Foreskin melanocyte (primary cell): ENCODE measurements at places on chromosomes 3 and 15.

DNA sequence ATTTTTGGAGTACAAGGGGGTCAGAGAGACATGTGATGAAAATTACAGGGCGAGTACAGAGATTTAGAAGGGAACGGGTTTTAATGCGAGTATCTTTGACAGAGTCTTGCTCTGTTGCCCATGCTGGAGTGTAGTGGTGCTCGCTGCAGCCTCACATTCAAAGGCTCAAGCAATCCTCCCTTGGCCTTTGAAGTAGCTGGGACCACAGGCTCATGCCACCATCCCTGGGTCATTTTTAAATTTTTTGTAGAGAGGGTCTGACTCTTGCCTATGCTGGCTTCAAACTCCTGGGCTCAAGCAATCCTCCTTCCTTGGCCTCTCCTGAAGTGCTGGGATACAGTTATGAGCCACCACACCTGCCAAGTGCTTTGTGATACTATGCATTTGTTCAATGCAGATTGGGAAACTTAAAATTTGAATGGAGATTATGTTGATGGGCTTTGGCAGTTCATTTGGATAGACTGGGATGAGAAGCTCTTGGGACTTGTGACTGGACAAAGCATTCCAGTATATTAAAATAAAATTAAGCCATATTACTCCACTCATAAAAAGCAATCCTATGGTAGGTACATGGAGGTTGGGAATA is 4.0 kb upstream of the LMLN start:
- no peak for DNase-seq

GRCh38 chr3:190404715-190405114 is 16.8 kb downstream of the CLDN16 start:
- no peak for DNase-seq

GRCh38 chr15:52184721-52185120 is 6.5 kb downstream of the GNB5 start:
- DNase-seq, result no peak

DNA sequence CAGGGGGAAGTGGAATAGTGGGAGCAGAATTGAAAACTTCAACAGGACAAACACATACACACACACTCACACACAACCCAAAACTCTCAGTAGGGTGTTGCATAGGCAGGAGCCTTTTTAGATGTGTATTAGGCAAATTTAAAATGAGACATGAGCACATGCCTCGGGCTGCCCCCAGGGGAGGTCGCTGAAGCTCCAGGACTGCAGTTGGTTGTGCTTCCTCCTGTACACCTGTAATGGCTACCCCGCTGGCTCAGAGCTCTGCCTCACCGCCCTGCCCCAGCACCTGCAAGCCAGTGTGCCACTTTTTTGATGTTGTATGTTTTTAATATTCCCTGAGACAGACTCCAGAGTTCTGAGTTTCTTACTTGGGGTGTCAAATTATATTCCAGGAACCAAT is 303.4 kb upstream of the NR2E3 start:
- no peak for DNase-seq

GRCh38 chr3:57110214-57110613 is 49.8 kb downstream of the SPATA12 start:
- no peak for DNase-seq

DNA sequence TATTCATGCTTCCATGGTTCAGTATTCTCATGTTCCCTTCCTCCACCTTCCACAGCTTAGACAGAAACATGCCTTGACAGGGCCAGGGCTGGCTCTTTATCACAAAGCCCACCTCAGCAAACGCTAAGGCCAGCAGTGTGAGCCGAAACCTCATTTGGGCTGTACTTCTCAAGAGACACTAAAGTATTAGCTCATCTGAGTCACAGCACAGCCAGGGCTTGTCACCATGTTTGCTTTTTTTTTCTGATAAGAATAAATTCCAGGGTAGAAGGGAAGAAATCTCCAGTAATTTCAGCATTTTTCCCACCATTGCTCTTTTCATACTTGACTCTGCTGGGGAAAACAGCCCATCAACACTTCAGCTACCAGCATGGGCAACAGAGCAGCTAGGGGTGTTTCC is 95.4 kb downstream of the MYLK start:
- no peak for DNase-seq

DNA sequence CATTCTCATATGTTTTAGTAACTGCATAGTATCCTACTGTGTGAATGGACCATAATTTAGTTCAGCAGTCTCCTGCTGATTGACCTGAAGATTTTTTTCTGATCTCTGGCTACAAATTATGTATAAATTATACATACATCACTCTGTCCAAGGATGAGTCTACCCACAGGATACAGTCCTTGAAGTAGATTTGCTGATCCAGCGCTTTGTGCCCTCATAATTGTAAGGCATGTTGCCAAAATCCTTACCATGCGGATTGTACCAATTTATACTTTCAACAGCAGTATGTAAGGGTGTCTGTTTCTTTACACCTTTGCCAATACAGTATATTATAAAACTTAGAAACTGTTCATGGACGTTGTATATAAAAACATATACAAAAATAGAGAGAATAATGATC is 46.5 kb downstream of the ACAA1 start:
- DNase-seq, result no peak

DNA sequence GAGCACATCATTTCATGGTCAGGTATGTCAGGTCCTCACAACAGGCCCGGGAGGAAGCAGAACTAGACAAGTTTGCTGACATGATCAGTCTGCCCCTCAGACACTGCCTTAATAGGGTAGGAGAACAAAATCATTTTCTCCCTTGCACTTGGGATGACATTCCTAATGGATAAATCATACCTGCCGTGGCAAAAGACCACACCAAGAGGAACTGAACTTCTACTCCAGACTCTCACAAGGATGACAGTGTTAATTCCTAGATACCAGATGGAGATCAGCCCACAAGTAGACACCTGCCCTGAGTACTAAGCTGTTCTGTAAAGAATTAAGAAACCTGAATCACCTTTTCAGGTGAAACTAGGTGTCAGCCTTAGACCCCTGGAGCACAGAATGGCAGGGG is 19.5 kb downstream of the SIAH2 start:
- DNase-seq, result no peak

DNA sequence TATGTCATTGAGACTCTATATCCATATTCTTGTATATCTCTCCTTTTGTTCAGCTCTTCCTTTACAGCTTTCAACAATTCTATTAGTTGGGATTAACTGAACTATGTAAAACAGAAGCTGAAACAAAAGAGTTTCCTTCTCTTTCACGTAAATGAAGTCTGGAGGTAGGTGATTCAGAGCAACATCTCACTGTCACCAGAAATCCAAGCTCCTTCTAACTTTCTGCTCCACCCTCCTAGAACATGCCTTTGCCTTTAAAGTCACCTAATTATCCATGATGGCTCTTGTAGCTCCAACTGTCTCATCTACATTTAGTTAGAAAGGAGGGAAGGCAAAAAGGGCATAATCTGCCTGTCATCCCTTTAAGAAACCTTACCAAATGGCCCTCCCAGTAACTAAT is 458.2 kb upstream of the MDFIC2 start:
- no peak for DNase-seq

DNA sequence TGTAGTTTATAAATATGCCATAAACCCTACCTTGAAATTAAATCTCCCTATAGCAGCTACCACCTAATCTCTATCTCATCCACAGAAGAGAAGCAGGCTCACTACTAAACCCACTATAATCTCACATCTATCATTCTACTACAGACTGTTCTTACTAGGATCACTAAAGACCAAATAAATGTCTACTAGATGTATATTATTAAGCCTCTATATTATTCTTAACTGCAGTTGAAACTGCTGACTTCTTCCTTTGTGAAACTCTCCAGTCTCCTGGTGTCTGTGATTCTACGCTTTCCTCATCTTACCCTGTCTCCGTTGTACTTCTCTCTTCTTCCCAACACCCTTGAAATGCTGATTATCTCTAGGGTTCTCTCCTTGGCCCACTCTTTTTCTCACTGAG is 1154.0 kb downstream of the IGSF11 start:
- no peak for DNase-seq

DNA sequence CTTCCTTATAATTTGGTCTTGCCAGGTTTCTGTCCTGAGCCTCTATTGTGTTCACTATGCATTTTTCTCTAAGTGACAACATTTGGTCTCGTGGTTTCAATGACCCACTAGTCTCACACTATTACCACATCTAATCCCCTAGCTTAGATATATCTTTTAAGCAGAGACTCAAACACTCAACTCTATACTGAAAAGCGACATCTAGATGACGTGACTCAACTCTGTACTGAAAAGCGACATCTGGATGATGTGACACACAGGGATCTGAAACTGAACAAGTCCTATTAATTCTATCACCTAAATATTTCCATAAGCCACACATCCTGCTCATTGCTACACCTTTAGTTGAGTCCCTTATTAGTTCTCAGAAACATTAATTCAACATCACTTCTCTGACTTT is 141.7 kb upstream of the MBNL1 start:
- no peak for DNase-seq

DNA sequence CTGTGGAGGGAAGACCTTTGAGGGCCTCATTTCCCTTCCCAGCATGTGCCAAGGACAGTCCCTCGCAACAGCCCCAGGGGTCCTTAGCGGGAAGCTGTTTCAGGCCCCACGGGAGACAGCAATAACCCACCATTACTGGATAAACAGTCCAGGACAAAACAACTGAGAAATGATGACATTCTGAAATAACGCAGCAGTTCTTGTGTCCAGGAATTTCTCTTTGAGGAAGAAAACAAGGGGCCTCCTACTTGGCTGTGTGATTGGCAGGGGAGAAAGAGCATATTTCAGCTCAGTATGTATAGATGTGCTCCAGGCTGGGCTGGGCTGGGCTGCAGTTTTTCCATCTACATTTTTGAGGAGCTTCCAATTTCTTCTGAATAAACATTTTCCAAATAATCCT is 82.2 kb upstream of the THBS1 start:
- DNase-seq, result no peak

- no peak for DNase-seq
These were observed 74.1 kb upstream of the RAP2B start for GRCh38 chr3:153087595-153088566.

DNA sequence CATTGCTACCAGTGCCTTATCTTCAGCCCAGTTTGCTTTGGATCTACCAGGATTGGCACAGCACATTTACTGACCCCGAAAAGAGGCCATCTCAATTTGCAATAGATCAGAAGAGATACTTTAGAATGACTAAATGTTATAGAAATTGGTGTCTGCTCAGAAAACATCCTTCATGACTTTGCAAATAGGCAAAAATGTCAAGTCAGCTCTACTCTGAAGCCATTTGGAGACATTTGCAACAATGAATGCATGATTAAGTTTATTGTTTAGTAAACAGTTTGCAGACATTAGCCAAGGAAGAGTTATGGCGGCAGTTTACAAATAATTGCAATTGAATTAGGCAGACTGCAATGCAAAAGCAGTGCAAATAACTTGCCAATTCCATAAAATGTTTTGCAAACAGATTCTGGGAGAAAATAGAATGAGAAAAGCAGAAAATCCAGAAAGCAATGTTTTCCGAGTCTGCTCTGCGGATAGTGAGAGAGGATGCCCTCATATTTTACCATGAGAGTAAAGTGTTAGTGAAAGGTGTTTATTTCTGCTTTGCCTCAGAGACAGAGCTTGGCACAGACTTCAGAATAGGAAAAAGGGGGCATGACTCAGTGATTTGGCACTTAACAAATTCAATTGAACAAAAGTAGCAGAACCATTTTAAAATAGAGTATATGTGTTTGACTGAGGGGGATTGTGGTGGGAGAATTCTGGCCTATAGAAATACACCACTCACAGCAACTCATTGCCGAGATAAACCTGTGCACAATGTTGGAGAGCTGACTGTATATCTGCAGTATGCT is 334.9 kb upstream of the NR2F2 start:
- no peak for DNase-seq

DNA sequence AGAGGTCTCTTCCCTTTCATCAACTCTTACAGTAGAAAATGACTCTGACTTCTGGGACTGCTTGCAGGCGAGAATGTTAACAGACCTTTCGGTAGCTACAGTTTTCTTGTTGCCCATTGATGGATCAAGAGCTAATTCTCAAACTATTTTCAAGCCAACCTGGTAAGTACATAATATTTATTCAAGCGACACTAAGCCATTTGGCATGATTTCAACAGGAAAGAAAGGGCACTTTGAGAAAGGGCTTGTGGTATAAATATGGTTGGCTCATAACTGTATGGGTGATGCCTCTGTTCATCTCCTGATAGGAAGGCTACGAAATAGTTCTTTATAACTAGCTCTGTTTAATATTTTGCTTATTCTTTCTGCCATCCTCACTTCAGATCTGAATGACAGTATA is 196.2 kb upstream of the CNTN4 start:
- no peak for DNase-seq

- peak; percentile 16 for DNase-seq
These were observed 23.0 kb upstream of the ANP32A start for GRCh38 chr15:68843425-68844311.

GRCh38 chr15:92112180-92112579 is 258.7 kb downstream of the SLCO3A1 start:
- DNase-seq, result peak; percentile 93
